ENCODE measurements at places on chromosomes 7 and 10.

DNA sequence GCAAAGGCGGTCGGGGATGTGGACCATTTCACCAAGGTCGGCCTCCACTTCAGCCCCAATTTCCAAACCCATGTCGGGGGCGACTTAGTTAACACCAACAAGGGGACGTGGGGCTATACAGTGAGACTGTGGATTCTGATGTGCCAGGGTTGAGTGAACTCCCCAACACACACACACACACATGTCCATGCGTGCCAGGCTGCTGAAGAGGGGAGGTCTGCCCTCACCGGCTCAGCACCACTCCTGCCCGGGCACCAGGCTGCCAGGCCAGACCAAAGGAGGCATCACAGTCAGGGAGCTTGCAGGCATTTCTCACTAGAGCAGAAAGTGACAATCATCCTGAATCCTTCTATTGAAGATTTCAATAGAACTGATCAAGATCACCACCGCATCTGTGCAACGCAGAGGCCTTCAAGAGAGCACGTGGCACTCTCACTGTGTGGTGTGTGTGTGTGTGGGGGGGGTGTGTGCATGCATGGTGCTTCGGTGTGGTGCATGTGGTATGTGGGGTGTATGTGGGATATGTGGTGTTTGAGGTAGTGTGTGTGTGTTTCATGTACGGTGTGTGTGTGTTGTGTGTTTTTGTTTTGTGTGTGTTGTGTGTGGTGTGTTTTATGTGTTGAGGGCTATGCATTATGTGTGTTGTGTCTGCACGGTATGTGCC lies 403.5 kb upstream of the RNF32 start:
- DNase-seq, result no peak

GRCh38 chr10:124963866-124964720 lies 22.2 kb downstream of the ZRANB1 start:
- DNase-seq, result no peak

DNA sequence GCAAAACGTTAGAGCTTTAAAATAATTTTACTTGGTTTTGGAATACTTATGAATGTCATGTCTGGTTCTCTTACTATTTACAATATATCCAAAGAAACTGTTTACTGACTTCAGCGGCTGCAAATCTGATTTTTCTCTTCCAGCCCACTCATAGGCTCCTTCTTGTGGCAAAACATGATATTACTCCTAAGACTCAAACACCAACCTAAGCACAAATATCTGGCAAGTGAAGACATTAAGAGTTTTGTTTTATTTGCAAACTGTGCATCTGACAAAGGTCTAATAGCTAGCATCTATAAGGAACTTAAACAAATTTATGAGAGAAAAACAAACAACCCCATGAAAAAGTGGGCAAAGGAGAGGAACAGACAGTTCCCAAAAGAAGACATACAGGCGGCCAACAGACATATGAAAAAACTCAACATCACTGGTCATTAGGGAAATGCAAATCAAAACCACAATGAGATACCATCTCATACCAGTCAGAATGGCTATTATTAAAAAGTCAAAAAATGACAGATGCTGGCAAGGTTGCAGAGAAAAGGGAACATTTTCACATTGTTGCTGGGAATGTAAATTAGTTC lies 20.3 kb upstream of the GJC3 start:
- DNase-seq, result no peak

- DNase-seq, result no peak
These were observed 451.9 kb downstream of the DPP6 start for GRCh38 chr7:154503962-154504550.

GRCh38 chr10:73865459-73866442 lies 8.6 kb downstream of the CAMK2G start:
- peak; percentile 72 for DNase-seq

DNA sequence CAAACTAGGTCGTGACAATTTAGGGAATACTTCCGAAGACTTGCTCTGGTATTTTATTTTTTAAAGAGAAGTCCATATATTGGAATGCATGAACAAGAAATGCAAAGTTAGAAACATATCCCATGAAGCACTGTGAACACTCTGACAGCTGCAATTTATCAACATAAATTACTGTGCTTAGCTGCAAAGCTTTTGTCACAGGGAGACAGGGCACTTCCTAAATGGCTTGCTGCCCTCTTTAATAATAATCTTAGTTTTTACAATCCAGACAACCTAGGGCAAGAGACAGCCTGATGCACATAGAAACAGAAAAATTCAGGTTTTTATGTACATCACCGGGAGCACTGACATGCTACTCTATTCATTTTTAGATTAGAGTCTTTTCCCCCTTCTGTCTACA lies 78.3 kb upstream of the NOBOX start:
- no peak for DNase-seq

DNA sequence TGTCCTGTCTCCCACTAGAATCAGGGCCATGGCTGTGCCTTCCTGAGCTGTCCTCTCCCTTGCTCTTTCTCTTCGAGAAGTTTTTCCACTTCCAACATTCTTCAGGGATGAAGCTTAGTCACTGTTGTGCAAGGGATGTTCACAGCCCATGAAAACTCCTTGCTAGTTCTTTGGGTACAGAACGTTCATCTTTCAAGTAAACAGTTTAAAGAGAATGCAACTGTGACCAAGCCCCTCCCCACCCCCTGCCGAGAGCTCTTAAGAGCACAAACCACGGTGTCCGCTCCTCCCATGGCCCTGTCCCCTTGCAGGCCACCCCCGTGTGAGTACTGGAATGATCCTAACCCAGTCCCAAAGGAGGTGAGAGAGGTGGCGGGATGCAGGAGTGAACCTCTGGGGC lies 161.1 kb upstream of the RHEB start:
- DNase-seq, result no peak

DNA sequence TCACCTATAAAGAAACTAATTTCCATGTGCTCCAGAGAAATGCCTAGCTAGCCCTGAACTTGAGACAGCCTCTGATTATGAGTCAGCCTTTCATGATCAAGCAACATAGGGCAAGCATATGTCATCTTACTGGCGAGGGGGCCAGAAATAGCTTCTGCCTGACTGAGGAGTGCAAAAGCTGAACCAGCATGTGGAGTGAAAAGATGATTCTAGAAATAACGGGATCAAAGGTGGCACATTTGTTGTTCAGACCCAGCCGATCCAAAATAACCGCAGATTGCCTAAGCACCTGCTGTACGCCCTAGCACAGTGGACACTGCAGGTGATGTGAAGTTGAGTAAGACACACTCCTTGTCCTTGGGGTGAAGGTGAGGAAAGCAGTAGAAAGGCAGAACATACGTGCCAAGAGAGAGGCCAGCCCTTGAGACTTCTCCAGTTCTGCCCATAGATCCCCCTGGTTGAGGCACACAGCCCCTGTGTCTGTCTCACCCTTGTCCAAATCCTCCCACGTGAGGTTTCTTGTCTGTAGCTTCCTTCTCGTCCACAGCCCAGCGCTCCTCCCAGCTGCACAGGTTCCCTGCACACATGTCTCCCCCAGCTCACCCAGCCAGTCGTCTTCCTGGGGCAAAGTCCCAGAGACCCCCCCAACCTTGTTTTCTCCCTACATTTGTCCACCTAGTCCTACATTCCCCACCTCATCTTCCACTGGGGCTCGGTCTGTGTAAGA lies 2.8 kb upstream of the BCL7B start:
- DNase-seq, result no peak

DNA sequence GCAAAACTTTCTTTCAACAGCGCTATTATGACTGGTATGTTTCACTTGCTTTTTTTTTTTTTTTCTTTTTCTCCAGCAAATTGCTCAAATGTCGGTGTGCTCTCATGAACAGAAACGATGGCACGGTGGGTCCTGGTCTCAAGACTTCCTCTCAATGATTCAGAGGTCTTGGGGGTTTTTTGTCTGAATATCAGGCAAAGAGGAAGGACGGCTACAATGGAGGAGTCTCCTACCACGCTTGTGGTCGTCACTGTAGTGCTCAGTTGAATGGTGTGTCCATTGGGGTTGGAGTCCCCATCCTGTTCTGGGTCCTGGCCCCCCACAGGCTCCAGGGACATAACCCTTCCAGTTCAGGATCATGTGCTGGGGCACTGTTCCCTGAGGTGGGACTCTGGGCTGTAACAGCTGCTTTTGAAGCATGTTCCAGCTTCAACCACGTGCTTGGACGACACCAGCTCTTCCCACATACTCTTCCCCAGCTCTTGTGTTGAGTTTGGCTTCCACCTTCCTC lies 266.7 kb upstream of the KLF6 start:
- DNase-seq, result no peak

DNA sequence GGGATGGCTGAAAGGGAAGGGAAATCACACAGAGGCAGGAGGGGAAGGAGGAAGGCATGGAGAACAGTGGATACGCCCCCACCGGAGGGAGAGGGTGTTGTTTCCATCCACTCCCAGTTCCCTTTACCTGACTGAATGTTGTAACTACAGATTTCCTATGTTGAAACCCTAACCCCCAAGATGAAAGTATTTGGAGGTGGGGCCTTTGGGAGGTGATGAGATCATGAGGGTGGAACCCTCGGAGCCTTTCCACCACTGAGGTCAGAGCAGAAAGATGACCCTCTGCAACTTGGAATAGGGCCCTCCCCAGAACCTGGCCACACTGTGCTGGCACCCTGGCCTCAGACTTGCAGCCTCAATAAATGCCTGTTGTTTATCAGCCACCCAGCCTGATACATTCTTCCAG lies 48.6 kb upstream of the CNPY1 start:
- DNase-seq, result no peak

DNA sequence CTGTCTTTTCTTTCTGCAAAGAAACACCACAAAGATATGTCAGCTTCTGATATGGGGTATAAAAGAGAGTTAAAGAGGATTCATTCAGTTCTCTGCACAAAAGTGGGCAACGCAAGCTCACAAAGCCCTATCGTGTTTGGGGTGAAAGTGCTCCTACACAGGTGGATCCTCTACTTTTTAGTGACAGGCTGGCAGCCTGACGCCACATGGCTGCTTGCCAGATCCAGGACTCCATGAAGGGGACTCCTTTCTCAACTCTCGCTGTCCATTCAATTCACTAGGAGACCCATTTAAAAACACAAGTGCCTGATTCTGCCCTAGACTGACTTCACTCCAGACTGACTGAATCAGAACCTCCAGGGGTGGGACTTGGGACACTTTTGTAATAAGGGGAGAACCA lies 8.0 kb downstream of the PARP12 start:
- DNase-seq, result no peak

GRCh38 chr10:61974601-61975390 lies 73.3 kb downstream of the ARID5B start:
- no peak for DNase-seq

GRCh38 chr7:14398526-14398925 lies 409.1 kb upstream of the ETV1 start:
- DNase-seq, result no peak

GRCh38 chr10:108901781-108902618 lies 1021.3 kb downstream of the XPNPEP1 start:
- DNase-seq, result no peak

DNA sequence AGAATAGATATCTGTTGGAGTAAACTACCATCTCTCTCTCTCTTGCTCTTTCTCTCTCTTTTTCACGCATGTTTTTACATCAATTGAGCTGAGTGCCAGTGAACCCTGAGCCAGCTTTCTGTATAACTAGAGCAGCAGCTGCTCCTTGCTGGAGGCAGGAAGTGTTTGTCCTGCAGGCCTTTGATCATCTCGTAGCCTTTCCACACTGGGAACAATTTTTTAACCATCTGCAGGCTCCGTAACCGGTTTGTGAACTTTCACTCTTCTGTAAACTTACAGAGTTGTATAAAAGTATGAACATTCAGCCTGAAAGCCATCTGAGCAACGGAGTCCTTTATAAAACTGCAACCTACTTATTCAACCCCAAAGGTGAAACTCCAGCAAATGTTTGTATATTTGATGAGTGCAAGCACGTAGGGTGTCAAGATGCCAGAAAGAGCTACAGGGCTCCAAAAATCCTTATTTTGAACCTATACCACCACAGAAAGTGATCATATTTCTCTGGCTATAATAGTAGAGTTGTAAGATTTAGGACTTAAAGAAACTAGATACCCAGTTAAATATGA lies 162.8 kb upstream of the NFE2L3 start:
- no peak for DNase-seq

DNA sequence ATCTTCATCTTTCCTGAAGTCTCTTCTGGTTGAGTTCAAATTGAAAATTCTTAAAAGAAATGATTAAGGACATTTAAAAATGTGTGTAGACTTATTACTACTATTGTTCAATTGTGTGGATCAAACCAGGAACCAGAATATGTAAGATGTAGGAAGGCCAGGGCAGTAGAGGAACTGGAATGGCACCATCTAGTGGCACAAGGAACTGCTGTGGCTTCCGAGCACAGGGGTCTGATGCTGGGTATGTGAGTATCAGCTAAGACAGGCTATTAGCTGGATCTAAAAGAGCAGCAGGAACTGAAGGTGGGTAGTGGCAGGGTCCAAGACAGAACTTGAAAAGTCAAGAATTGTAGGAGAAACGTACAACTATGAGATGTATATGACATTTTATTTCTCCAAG lies 247.3 kb downstream of the SEMA3A start:
- no peak for DNase-seq

DNA sequence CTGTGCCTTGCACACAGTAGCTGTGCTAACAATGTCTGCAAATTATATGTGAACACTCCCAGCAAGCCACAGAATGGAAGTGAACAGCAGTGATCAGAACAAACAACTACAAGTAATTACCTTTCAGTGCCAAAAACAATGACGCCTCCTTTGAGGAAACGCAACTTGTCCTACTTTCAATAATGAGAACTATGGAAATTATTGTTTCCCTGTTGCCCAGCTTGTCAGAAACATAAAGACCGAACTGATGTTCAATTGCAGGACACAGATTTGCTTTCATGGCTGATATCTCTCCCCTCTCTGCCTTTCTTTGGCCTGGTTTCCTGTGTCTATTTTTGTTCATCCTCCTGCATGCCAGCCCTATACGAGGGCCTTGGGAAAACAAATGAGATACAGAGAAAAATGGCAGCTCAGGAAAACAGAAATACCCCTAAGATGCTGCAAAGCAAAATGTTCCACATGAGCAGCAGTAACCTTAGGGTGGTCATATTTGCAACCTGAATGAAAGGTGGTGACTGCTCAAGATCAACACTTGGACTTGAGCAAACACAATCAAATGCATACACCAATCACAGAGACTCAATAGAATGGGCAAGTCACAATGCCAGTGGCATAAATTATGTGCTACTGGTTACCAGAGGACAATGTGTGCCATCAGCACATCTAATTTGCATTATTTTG lies 26.8 kb downstream of the COBL start:
- DNase-seq, result no peak

DNA sequence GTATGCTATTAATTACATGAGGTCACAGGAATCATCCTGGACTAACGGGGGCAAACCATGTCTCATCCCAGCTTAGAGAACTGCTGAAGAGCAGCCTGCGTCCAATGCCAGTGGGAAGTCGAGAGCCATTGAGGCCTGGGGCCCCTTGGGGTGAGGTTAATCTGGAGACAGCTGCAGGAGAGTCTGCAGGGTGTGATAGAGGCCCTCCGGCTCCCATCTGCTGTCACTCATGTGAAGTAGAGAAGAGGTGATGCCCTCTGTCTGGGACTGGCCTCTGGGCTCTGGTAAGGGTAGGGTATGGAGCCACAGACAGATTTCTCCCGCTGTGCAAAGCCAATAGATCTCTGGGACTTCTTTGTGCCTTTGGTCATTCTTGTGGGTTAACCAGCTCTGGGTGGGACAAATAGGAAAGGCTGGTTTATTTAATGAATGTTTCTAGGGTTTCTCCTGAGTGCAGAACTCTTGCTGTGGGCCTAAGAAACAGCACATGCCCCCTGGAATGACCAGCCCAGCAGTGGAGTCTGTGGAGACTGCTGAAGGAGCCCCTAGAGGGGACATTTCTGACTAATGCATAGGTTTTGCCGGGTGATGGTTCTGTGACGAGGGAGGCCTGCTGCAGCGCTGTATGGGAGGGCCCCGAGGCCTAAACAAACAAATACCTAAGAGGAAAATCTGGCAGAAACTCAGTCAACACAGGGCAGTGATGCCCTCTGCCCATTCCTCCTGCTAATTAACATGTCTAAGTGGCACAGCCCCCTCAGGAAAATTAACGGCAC lies 34.5 kb downstream of the CRHR2 start:
- DNase-seq, result no peak
